ENCODE measurements at places on chromosomes 2 and 18.

GRCh38 chr2:51855683-51856082 lies 823.8 kb upstream of the NRXN1 start:
- DNase-seq: no peak

- no peak for DNase-seq
Measured at GRCh38 chr2:205484215-205484614, 198.1 kb upstream of the NRP2 start.

- DNase-seq: no peak
Measured at GRCh38 chr2:3313781-3314375, 63.7 kb downstream of the EIPR1 start.

GRCh38 chr2:168272225-168272624 lies 24.8 kb upstream of the STK39 start:
- no peak for DNase-seq

- DNase-seq: no peak
Measured at GRCh38 chr2:178005756-178006155, 66.8 kb downstream of the PDE11A start.

DNA sequence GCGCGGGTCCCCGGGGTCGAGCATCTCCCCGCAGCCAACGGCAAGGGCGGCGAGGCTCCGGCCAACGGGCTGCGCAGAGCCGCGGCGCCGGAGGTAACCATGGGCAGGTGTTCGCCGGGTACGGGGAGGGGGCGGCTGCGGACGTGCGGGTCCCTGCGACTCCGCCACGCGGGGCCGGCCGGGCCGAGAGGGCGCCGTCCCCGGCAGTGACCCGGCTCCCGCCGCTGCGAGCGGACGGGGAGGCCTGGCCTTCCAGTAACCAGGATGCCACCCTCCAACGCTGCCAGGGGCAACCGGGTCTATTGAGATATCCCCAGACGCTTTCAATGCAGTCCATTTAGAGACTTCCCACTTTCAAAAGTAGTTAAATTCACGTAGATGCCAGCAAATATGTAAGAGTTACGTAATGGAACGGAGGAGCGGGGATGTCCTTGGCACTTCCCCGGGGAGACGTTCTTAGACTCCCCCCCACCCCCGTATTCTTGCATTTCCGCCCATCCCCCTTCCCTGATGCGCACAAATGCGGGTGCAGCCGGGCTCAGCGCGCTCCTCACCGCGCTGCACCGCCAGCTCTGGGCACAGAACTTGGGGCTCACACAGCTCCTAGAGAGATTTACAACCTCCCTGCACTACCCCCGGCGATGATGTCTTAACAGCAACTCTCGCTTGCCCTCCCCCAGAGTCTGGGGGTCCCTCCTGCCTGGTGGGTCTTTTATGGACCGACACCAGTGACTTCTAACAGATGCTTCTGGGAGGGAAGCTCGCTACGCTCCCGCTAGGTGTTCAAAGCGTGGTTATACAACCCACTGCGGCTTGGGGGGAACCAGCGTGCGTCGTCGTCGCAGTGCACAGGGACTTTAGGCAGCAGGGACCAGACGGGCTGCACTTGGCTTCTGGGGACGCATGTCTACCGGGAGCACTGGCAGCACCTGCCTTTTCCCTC lies 657 bp downstream of the SGPP2 start:
- DNase-seq: no peak

GRCh38 chr18:225745-226144 lies 42.1 kb downstream of the THOC1 start:
- no peak for DNase-seq

DNA sequence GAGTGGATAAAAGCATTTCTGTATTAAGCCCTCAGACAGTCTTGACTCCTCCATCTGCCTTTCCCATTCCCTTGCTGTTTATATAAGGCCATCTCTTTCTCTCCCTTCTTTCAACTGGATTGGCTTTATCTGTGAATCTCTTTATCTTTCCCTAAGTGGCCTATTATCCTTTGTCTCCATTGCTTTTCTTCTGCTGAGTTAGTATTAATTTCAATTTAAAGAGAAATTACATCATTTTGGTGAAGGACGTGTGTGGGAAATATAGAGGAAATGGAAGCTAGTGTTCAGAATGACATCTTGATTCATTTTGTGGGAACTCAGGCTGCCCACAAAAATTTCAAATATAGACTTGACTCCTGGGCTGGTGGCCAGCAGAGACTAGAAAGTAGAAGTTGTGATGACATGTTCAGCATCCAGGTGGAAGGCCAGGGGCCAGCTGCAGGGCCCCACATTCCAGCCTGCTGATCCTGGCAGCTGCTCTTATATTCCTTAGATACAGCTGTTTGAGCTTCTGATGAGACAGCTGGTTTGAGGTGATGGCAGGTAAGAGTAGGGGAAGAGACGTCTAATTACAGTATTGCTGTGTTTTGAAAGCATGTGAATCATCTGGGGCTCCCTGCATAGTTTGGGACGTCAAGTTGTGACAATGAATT lies 52.3 kb downstream of the DIS3L2 start:
- DNase-seq: no peak

- no peak for DNase-seq
Measured at GRCh38 chr2:239876271-239876947, 148.7 kb downstream of the NDUFA10 start.

DNA sequence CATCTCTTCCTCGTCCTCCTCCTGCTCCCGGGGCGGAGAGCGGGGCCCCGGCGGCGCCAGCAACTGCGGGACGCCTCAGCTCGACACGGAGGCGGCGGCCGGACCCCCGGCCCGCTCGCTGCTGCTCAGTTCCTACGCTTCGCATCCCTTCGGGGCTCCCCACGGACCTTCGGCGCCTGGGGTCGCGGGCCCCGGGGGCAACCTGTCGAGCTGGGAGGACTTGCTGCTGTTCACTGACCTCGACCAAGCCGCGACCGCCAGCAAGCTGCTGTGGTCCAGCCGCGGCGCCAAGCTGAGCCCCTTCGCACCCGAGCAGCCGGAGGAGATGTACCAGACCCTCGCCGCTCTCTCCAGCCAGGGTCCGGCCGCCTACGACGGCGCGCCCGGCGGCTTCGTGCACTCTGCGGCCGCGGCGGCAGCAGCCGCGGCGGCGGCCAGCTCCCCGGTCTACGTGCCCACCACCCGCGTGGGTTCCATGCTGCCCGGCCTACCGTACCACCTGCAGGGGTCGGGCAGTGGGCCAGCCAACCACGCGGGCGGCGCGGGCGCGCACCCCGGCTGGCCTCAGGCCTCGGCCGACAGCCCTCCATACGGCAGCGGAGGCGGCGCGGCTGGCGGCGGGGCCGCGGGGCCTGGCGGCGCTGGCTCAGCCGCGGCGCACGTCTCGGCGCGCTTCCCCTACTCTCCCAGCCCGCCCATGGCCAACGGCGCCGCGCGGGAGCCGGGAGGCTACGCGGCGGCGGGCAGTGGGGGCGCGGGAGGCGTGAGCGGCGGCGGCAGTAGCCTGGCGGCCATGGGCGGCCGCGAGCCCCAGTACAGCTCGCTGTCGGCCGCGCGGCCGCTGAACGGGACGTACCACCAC lies 2.1 kb downstream of the GATA6 start:
- DNase-seq: no peak

GRCh38 chr2:15141211-15141610 lies 419.9 kb downstream of the NBAS start:
- no peak for DNase-seq

- DNase-seq: no peak
Measured at GRCh38 chr2:113123726-113124125, 3.7 kb upstream of the IL1RN start.

DNA sequence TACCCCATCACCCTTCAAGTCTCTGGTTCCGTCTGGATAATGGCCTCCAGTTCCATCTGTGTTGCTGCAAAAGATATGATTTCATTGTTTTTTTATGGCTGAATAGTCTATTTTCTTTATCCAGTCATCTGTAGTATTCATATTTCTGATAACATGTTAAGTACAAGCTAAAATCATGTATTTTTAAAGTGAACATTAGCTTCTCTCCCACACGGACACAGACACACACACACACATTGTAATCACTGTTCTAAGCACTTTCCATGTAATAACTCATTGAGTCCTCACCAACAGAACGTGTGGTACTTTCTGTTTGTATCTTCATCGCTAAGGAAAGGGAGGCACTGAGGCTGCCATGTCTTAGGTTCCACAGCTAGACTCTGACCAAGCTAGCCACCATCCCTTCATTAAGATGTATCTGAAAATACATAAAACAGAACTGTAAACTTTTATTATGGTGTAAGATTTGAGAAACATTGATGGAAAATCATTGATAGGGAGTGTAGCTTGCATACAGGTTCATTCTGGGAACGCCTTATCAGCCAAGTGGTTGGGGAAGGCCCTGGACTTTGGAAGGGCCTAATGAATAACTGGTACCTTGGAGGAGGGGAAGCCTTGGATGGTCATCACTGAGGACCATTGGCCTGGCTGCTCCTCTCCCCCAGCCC lies 8.1 kb downstream of the NCK2 start:
- no peak for DNase-seq

DNA sequence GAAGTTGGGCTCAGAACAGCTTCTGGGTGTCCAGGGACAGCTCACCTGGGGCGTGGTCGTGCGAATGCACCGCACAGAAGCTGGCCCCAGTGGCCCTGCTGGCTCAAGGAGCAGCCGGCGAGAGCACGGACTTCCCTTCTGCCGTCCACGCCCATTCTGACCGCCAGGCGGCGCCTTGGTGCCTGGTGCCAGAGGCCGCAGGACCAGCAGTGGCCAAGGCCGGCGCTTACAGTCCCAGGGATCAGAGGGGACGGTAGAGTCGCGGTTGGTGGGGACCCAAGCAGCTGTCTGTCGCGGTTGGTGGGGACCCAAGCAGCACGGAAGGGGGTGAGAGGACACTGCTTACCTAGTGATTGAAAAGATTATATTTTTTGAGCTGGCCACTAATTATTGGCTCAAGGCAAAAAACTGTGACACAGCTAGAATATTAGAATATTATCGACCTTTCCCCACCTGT lies 25.7 kb downstream of the NPPC start:
- no peak for DNase-seq

Data from cortex of kidney (tissue), 1 donor.